ENCODE measurements at places on chromosomes 5 and 9.

- no peak for DNase-seq
These were observed 14.0 kb downstream of the NFX1 start for GRCh38 chr9:33304362-33304761.

DNA sequence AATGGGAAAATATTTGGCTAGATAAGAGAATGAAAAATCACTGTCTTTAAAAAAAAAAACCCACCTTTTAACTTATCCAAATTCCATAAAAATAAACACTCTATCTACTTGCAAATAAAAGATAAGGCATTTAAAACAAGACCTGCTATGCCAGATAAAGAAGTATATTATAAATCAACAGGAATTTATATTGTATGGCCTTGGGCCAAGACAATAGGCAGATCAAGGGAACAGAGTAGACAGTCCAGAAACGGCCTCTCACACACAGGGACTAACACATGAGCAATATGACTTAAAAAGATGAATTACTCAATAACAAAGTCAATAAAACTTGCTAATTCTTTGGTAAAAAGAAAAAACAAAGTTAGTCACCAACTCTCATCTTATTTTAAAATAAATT, 34.7 kb upstream of the ICE1 start:
- no peak for DNase-seq

- no peak for DNase-seq
These were observed 6.7 kb upstream of the PDE6A start for GRCh38 chr5:149951138-149951749.

DNA sequence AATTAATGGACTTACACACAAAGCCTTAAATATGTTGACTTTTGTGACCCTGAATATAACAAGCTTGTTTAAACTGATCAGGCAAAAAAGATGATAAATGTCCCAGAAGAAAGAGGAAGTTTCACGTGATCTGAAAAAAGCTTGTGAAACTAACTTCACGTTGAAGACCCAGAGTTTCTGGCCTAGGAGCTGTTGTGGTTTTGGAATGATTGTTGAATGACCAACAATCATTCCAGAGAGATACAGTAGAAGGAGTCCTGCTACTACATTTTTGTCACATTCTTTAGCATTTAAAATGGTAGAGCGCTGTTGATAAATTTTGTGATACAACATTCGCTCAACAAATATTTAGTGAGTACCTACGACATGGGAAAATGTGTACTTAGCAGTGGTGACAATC, 143.1 kb upstream of the FBN2 start:
- DNase-seq = peak; percentile 12
